ENCODE measurements at places on chromosomes 2 and 18. TPM values are rescaled to one million over a fixed set of nuclear protein-coding genes. Genes with fewer than 3 reads are reported as not detected.

DNA sequence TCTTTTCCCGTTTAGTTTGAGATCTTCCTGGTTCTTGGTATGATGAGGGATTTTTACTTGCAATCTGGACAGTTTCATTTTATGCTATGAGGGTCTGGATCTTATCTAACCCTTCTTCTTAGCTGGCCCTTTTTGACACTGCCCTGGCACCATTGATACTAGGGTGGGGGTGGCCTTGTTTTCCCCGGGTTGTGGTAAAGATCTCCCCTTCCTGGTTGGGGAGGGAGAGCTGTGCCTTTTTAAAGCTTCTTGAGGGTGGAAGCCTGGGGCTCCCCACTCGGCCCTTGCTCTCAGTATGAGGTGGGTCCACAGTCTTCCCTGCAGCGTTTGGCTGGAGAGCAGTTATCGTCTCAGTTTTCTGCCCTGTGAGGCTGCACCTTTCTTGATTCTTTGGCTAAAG, 66.1 kb downstream of the ASB1 start:
- no peaks in the 10 kb centered on the region for H3K4me1 ChIP-seq
- peaks cover 100% of the 10 kb centered on the region for H3K27me3 ChIP-seq
- DNase-seq = no peak
- H3K4me3 ChIP-seq = no peak overlapping the region

DNA sequence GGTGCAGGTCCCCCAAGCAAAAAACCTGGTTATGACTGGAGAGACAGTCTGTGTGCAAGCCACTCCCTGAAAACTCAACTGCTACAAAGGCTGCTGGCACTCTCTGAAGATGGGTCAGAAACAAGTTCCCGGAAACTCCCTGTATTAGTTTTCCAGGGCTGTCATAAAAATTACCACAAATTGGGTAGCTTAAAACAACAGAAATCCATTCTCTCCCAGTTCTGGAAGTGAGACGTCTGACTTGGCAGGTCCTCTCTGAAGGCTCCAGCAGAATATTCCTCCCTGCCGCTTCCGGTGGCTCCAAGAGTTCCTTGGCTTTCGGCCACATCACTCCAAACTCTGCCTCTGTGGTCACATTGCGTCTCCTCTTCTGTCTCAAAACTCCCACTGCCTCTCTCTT, 30.1 kb upstream of the SERPINE2 start:
- H3K36me3 ChIP-seq = no peaks in the 10 kb centered on the region
- H3K4me1 ChIP-seq = no peaks in the 10 kb centered on the region
- no peaks in the 10 kb centered on the region for H3K27me3 ChIP-seq
- no peak overlapping the region for H3K4me3 ChIP-seq
- no peak for DNase-seq

- no peaks in the 10 kb centered on the region for H3K36me3 ChIP-seq
- H3K4me3 ChIP-seq = no peak overlapping the region
- DNase-seq = no peak
- H3K4me1 ChIP-seq = no peaks in the 10 kb centered on the region
These were observed 263.2 kb upstream of the RASGRP3 start for GRCh38 chr2:33213244-33213643.

- H3K27me3 ChIP-seq = 0 out of 2 replicates have a peak, but pooled peaks cover 3% of the 10 kb centered on the region
- no peaks in the 10 kb centered on the region for H3K36me3 ChIP-seq
- no peak overlapping the region for H3K4me3 ChIP-seq
- no peak overlapping the region for H3K27ac ChIP-seq
- no peak for DNase-seq
These were observed 415.3 kb downstream of the HRH4 start for GRCh38 chr18:24875777-24876176.

- no peaks in the 10 kb centered on the region for H3K27me3 ChIP-seq
- H3K4me1 ChIP-seq = peaks cover 19% of the 10 kb centered on the region
- DNase-seq = no peak
- no peaks in the 10 kb centered on the region for H3K36me3 ChIP-seq
These were observed 97.9 kb upstream of the RND3 start for GRCh38 chr2:150585221-150585971.

GRCh38 chr2:151204756-151205155, 56.9 kb downstream of the RBM43 start:
- no peak overlapping the region for H3K27ac ChIP-seq
- no peaks in the 10 kb centered on the region for H3K4me1 ChIP-seq
- H3K36me3 ChIP-seq = no peaks in the 10 kb centered on the region
- no peak overlapping the region for H3K4me3 ChIP-seq
- DNase-seq = no peak

- no peaks in the 10 kb centered on the region for H3K27me3 ChIP-seq
- DNase-seq = no peak
- no peak overlapping the region for H3K27ac ChIP-seq
- H3K4me3 ChIP-seq = no peak overlapping the region
- no peaks in the 10 kb centered on the region for H3K36me3 ChIP-seq
These were observed 7.5 kb upstream of the RIT2 start for GRCh38 chr18:43122955-43123354.

DNA sequence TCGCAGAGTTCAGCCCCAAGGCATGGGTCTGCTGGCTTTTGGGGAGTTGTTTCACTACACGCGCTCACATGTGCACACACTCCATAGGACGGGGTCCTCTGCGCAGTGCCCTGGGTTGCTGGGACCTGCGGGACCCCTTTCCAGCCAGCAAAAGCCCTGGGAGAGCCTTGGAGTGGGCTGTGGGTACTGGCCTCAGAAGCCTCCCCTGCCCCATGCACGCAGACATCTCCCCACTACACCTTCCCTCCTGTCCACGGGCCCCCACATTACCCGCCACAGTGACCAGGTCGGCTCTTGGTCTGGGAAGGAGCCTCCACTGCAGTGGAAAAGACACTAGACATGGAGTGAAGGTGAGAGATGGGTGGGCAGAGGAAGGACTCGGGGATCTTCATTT, 48.5 kb downstream of the FAM168B start:
- H3K4me3 ChIP-seq = no peak overlapping the region
- no peak overlapping the region for H3K27ac ChIP-seq
- H3K36me3 ChIP-seq = no peaks in the 10 kb centered on the region

- H3K27ac ChIP-seq = no peak overlapping the region
- no peak for DNase-seq
- no peaks in the 10 kb centered on the region for H3K27me3 ChIP-seq
- no peaks in the 10 kb centered on the region for H3K36me3 ChIP-seq
- no peak overlapping the region for H3K4me3 ChIP-seq
- H3K4me1 ChIP-seq = no peaks in the 10 kb centered on the region
These were observed 80.8 kb upstream of the AGAP1 start for GRCh38 chr2:235413064-235413463.

DNA sequence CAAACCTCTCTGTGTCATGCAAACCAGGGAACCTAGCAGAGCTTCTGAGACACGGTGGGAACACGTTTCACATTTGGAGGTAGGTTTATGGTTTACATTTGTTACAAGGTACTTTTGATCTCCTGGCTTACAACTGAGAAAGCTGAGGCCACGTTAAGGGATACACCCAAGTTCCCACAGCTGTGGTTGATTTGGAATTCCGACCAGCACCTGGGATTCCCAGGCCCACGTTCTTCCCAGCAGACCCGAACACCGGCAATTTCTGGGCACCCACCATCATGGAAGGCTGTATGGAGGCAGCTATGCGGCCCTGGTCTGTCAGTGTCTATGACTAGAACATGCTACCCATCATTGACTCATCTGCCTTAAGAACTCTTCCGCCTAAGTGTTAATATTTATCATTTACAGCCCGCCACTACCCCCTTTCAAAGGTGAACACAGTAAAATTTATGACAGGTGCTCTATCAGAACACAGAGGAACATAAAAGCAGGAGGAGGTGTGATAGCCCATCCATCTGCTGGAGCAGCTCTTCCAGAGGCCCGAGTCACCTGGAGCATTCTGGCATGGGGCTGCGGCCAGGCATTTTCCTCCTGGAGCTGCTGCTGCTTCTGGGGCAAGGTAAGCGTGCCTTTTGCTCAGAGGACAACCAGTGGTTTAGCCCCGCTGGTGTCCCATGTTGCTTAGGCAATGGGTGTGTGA, at the start of gene PLB1:
Gene PLB1, plus strand, starts transcription at position 510 of the 700 bp plus-strand sequence. Its CDS starts 55 bp downstream, at position 565.
- no peak within 1 kb of the TSS for H3K4me3 ChIP-seq
- no peaks in the 10 kb centered on the region for H3K4me1 ChIP-seq
- H3K27me3 ChIP-seq = no peaks in the 10 kb centered on the region
- H3K36me3 ChIP-seq = no peaks in the 10 kb centered on the region

GRCh38 chr2:2597712-2598111, 266.6 kb upstream of the MYT1L start:
- H3K4me1 ChIP-seq = no peaks in the 10 kb centered on the region
- H3K4me3 ChIP-seq = no peak overlapping the region
- no peaks in the 10 kb centered on the region for H3K36me3 ChIP-seq
- DNase-seq = no peak
- H3K27me3 ChIP-seq = peaks cover 40% of the 10 kb centered on the region

DNA sequence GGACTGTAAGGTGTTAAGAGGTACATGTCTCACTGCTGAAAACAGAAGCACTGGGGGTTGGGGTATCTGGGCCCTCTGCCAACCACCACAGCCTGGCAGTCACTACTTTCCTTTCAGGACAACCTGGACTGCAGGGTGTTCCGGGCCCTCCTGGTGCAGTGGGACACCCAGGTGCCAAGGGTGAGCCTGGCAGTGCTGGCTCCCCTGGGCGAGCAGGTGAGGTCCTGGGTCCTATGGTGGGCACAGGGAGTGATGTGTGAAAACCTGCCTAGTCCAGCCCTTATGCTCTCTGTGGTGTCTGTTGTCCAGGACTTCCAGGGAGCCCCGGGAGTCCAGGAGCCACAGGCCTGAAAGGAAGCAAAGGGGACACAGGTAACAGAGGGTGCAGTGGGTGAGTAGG, 40.0 kb downstream of the MARCO start:
- no peaks in the 10 kb centered on the region for H3K27me3 ChIP-seq
- H3K4me3 ChIP-seq = no peak overlapping the region
- H3K36me3 ChIP-seq = no peaks in the 10 kb centered on the region
- H3K4me1 ChIP-seq = 0 out of 2 replicates have a peak, but pooled peaks cover 5% of the 10 kb centered on the region

GRCh38 chr2:131063501-131064283, 29.6 kb downstream of the FAM168B start:
- no peak for DNase-seq
- H3K36me3 ChIP-seq = peaks cover 8% of the 10 kb centered on the region
- no peak overlapping the region for H3K4me3 ChIP-seq
- H3K27ac ChIP-seq = no peak overlapping the region

DNA sequence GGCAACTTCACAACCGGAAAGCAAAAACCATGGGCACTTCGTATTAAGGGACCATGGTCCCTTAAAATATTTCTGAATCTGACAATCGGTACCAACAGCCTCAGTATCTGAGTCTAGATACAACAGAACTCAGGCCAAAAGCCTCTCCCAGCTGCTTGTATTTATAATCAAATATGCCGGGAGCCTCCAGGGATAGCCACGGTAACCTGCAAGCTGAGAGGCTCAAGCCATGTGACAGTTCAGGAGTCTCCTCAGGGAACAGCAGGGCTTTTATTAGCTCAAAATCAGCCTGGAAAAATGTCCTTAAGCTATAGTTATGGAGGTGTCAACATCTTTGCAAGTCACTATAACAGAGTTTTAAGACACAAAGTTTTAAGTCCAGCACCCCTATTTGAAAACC, 352.8 kb upstream of the GYPC start:
- H3K4me3 ChIP-seq = no peak overlapping the region
- no peak overlapping the region for H3K27ac ChIP-seq
- no peaks in the 10 kb centered on the region for H3K4me1 ChIP-seq
- DNase-seq = no peak

DNA sequence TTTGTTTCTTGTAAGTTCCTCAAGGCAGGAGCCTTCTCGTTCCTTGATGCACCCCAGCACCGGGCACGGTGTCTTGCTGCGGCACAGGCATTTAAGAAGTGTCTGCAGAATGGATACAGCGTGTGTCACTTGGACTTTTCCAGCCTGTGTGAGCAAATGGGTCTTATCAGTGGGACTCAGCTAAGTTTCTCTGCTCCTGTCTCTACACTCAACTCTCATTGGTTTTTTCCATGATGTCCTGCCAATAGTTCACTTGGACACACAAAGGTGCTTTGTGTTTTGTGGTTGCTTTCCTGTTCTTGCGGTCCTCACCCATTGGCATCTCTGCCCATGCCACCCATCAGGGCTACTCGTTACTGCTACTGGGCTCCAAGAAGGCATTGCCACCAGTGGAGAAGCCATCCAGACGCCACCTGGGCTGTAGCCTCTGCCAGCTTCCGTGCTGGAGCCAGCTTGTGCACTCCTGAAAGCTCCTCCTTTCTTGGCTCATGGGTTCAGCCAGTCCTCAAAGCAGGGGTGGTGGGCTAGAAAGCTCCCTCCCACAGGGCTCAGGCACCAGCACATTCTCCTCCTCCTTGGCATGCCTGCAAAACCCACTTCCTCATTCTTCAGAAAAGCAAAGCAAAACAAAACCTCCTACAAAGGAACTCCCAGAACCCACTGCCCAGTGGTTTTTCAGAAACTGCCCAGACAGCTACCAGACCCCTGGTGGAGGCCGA, 41.4 kb downstream of the IL1R2 start:
- H3K4me3 ChIP-seq = no peak overlapping the region
- DNase-seq = peak; percentile 77
- no peaks in the 10 kb centered on the region for H3K27me3 ChIP-seq
- no peak overlapping the region for H3K27ac ChIP-seq

The APOB gene
- total RNA-seq = not detected

The ACSL3 gene
- 300 TPM for total RNA-seq

The NT5C1B gene
- total RNA-seq = not detected

The RND3 gene
- total RNA-seq = 99.1 TPM

Data from PC-9 (cell line).